ENCODE measurements at places on chromosomes 11 and 22.

DNA sequence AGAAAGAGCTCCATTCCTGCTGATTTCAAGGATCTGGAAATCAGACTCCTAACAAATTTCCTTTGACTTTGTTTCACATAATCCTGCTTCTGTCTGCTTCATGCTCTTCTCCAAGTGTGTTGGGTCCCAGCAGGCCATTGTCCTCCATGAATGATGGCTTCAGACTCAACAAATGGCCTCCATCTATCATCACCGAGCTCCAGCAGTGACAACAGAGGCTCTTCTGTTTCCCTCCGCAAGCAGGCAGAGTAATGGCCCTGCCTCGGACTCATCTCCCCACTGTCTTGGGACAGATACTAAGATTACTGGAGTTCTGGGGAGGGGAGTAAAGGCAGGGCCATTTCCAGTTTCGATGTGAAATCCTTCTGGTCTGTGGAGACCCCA is 127.3 kb downstream of the TENM4 start:
- DNase-seq = no peak

- no peak for DNase-seq
Observed at GRCh38 chr22:21860491-21861039, 6.9 kb downstream of the MAPK1 start.

- DNase-seq = no peak
Observed at GRCh38 chr22:37887584-37888378, 18.3 kb upstream of the MICALL1 start.

DNA sequence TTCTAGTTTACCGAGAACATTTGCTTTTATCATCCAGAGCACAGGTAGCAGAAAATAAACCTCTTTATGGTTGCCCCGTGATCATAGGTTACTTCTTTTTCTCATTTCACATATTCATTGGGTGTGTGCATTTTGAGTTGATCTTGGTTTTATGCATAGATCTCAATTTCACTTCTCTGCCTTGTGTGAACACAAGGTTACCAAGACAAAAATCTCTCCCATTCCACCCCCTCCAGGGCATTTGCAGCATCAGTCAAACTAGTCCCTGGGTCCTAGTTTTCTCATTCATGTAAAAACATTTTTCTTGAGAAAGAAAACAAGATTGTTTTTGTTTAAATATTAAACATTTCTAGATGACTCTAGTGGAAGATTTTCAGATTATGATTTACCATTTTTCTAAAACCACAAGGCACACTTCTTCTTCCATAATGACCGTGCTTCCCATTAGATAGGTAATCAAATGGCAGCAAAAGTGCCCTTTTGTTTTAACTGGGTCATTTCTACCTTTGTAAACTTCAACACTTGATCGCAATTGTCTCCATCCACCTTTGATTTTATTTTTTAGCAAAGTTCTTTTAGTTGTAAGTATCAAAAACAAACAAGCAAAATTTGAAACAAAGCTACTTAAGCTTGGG is 526.6 kb upstream of the CADM1 start:
- no peak for DNase-seq

GRCh38 chr11:60378354-60378753 is at the start of gene MS4A7:
Gene MS4A7, plus strand, starts transcription at chr11:60378532. Its CDS starts 4,610 bp downstream, at chr11:60383142.
- peak; percentile 15 for DNase-seq

- DNase-seq = peak; percentile 51
Observed at GRCh38 chr11:46391578-46392420, at the start of gene CHRM4. Gene CHRM4, minus strand, starts transcription at chr11:46391776. Its CDS starts 5,219 bp downstream, at chr11:46386557.

GRCh38 chr11:44826922-44827643 is 100.3 kb downstream of the TSPAN18 start:
- no peak for DNase-seq

DNA sequence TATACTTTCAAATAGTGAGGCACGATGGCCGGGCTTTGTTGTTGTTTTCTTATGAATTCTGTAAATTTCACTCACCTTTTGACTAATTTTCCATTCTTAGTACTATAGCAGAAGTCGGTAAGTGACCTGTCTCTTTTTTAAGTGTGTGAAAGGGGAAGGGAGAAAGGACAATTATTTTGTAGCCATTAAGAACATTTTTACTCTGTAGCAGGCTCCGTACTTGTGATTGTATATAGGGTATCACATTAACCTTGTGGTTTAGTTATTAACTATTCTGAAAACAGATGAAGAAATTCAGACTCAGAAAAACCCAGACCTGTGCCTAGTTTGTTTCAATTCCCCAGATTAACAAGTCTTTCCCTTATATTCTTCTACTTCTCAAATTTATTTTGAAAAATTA is 78.7 kb downstream of the CASP12 start:
- no peak for DNase-seq

- DNase-seq = peak; percentile 84
Observed at GRCh38 chr22:37267135-37267587, 15.1 kb upstream of the CYTH4 start.

- DNase-seq = no peak
Observed at GRCh38 chr22:47194476-47195155, 432.2 kb downstream of the TBC1D22A start.

DNA sequence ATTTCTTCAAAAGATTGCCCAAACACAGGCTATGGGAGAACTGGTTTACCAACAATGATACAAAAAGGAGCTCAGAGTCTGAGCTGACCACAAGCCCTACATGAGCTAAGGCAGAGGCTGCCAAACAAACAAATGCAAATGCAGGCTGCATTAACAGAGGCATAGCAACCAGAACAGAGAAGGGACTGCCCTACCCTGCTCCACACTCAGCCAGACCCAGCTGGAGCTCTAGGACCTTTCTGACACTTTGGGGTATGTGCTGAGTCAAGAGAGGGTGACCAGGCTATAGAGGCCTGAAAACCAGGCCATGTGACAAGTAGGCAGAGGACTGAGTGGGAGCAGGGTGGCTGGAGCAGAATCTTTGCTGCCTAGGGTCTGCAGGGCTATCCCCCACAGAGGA is 17.8 kb upstream of the P2RY2 start:
- no peak for DNase-seq

GRCh38 chr11:6200975-6201374 is 2.0 kb downstream of the OR52W1 start:
- peak; percentile 20 for DNase-seq
